ENCODE measurements at places on chromosomes 4 and X.

DNA sequence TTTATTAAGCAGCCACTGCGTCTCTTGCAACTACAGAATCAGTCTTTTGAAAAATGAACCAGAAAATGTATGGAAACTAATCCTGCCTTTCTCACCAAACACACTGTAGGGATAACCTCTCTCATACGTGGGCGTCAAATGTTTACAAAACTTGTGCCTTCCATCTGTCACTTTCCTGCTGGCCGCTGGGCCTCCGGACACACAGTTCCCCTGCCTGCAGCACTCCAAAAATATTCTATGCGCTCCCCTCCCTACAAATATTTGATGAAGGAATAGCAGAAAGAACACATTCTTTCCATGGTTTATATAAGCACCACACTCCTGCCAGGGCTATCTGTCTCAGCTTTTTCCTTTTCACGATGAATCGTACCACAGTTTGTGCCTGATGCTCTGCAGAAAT, 14.9 kb upstream of the CYTL1 start:
- DNase-seq = no peak

DNA sequence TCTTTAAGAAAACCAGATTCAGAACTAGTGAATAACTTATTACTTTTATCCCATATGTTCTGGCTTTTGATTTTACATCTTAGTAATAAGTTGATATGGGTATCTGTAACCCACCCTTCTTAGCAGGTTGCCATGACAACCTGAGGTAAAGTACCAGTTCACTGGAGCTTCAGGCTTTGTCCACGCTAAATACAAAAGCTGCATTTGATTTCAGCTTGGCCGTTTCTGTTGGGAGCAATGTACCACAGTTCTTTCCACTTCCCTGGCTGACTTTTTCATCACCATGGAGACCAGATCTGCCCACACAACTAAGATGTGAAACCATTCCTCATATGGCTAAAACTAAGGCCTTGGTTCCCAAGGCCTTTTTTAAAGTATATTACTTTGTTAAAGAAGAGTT, 26.1 kb downstream of the KLHL34 start:
- DNase-seq = no peak

DNA sequence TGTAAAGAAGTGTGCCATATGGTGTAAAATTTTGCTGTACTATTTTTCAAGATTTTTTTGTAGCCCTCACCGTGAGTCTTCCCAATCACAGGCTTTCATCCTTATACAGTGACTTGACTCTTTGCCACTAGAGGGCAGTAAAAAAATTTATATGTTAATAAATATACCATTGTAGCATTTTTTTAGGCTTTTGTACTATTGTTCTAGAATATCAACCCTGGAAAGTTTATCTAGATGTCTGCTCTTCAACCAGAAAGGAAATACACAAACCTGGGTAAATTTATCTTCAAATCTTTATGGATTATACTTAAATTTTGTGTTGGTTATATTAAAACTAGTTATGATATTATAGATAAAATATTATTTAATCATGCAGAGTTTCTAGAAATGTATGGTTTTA, 235.3 kb downstream of the TENM3 start:
- DNase-seq = peak; percentile 34

DNA sequence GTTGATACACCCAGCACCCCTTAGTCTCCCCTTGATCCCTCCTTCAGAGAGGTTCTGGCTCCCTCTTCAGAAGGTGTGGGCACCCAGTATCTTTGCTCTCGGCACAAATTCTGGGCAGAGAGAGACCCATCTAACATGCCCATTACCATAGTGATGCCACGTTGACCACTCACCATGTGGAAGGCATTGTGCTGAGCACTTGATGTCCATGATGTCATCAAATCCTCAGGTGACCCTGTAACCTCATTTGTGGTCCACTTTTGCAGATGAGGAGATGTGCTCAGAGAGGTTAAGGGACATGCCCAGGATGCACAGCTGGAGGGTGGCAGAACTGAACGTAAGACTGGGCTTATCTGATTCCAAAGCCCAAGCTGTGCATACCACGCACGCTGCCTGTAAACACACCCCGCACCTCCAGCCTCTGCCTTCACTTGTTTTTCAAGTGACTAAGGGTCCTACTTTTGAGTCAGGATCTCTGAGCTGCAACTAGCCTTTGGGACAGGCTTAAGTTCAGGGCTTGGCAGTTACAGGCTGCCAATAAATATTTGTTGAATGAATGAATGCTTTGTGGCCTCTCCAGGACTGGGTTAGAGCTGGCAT, 55.2 kb downstream of the HTRA3 start:
- DNase-seq = no peak

DNA sequence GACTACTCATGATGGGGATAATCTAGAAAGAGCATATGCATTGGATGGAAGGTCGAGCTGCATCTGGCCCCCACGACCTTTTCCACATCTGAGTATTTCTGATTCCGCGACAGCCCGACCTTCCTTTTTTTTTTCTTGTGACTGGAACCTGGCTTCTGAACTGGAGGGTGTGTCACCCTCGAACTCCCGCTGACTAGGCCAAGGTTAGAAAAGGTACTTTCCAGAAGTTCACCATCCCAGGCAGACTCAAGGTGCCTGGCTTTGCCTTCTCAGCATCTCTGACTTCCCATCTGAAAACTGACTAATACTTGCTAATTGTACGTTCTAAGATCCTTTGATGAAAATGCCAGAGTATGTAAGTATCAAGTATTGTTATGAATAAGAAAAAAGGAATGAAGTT, 49.3 kb upstream of the CD40LG start:
- DNase-seq = peak; percentile 73

DNA sequence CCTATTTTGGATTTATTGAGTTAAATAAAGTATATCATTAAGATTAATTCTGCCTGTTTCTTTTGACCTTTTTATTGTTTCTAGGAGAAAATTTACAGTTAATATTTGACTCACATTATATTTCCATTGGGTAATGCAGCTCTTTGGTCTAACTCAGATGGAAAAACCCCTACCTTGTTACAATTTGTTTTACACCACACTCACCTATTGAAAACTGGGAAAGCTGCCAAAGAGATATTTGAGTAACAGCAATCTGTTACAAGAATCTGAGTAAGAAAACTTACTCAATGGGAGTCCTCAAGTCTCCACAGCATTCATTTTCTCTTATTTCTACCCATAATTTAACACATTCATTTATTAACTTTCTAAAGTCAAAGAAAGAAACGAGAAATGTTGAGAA, 108.0 kb upstream of the TLL1 start:
- no peak for DNase-seq

GRCh38 chrX:45847961-45848360, 647.3 kb upstream of the DIPK2B start:
- DNase-seq = no peak

GRCh38 chr4:6910340-6910959, 824 bp downstream of the TBC1D14 start:
- DNase-seq = no peak

GRCh38 chr4:4735870-4736269, 123.6 kb upstream of the MSX1 start:
- no peak for DNase-seq

- DNase-seq = no peak
These were observed 53.7 kb downstream of the KDM5C start for GRCh38 chrX:53171356-53171755.

GRCh38 chrX:13852001-13852695, 35.3 kb upstream of the GPM6B start:
- no peak for DNase-seq

DNA sequence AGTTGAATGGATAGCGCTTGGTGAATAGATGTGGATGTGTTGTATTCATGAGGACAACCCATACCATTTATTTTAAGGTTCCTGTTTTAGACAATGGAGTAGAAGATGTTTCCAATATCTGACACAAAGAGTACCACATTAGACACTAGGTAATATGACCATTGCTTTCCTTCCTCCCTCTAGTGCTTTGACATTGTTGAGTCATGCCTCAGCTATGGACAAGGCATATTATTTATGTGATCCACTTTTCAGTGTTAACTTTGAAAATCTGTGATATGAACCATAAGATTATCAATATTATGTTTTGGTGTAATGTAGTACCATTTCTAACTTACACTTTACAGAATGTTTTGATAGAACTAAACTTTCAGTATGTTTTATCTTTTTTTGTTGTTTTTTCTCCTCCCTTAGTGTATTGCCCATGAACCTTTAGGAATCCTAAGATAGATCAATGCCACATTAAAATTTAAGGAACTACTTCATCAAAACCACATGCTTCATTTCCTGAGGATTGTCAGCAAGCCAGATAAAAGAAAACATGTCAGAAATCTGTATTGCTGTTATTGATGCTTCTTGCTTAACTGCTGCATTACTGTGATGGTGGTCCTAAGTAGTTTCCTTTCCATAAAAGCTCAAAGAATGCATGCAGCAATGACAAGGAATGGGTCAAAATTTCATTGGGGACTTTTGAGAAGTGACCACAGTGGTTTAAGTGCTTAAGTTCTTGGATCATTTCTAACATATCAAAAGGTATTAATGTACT, 105.0 kb downstream of the PCDH7 start:
- DNase-seq = no peak

DNA sequence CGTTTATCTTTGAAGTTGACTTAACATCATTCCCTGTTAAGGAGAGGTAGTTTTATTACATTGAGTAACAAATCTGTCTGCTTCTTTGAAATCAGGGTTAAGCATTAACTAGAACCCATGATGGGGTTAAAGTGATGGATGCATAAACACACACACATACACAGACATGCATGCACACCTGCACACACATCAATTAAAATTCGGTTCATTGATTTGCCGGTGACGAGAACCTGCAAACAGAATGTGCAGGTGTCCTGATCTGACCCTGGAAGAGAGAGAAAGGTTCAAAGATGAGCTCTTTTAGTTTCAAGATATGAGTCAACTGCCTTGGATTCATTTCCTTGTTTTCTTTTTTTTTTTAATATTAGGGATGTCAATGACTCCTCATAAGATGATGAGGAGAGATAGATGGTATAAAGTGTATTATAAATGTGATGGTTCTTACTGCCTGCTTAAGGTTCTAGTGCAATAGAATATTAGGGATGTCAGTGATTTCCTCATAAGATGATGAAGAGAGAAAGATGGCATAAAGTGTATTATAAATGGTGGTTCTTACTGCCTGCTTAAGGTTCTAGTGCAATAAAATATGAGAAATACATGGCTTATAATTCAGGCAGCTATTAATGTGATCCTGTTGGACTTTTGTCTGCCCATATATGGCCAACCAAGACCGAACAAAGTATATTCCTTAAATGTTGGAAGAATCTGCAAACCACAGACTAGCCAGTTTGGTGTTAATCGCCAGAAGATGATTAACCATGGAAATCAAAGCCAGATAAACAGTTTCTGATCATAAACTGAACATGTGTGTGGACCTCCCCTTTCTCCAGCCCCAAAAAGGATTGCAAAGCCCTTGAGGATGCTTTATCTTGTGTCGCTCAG, 14.1 kb upstream of the CD99 start:
- DNase-seq = no peak

DNA sequence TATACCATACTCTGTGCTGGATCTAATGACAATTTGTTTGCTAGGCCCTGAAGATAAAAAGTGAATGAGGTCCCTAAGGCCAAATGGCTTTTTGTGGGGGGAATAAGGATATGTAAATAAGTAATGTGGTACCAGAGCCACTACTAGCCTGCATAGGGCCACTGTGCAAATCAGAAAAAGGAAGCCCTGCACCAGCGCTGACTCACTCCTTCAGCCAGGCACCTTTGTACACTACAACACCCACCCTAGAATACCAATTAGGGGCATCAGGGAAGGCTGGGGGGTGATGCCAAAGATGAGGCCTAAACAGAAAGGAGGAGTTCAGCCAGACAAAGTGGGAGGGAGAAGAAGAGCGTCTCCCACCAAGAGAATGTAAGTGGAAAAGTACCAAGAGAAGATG, 122.2 kb downstream of the CAMK2D start:
- DNase-seq = no peak

GRCh38 chr4:119697887-119698393, 69.3 kb upstream of the PDE5A start:
- DNase-seq = no peak

DNA sequence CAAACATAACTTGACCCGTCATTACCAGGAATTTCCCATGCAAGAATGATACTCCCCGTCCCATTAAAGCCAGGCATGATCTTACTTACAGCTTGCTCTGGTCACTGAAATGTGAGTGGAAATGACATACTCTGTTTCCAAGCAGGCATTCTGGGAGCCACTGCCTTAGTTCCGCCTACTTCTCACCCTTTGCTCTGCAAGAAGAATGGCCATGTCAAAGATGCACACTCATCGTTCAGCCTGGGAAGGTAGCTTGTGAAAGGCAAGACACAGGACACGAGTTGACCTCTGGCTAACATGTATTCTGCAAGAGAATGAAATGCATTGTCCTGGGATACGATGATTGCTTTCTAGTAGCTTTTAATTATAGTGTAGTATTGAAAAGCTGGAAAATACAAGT, 1144.4 kb downstream of the NLGN4X start:
- no peak for DNase-seq

DNA sequence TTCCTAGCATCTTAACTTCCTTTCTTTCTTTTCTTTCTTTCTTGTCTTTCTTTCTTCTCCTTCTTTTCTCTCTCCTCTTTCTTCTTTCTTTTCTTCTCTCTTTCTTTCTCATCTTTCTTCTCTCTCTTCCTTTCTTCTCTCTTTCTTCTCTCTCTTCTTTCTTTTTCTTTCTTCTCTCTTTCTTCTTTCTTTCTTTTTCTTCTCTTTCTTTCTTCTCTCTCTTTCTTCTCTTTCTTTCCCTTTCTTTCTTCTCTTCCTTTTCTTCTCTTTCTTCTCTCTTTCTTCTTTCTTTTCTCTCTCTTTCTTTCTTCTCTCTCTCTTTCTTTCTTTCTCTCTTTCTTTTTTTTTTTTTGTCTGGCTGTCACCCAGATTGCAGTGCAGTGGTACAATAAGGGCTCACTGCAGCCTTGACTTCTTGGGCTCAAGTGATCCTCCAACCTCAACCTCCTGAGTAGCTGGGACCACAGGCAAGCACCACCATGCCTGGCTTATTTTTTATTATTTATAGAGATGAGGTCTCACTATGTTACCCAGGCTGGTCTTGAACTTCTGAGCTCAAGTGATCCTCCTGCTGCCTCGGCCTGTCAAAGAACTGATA, 17.5 kb downstream of the NMU start:
- no peak for DNase-seq

- DNase-seq = peak; percentile 72
These were observed 124.7 kb downstream of the CAMK2D start for GRCh38 chr4:113636877-113637276.

DNA sequence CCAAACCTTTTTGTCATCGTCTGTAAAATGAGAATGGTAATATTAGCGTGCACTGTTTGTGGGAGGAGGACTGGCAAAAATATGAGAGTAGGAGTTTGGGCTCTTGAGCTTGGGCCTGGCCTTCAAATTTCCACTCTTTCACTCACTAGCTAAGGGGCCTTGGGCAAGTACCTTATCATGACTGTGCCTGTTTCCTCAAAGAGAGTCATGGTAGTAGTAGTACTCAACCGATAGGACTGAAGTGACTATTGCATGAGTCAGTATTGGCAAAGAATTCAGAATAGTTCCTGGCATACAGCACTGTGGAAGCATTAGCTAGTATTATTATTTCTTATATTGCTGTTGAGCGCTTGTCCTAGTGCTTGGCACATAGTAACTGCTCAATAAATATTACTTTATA, 16.0 kb upstream of the RBM3 start:
- peak; percentile 67 for DNase-seq

- no peak for DNase-seq
These were observed 59.5 kb downstream of the PGRMC2 start for GRCh38 chr4:128227991-128228571.
